Stimulated activated CD4-positive, alpha-beta T cell treated with anti-CD3 and anti-CD28 coated beads, Interleukin-15, amount 100 ng/mL, for 1 hour (primary cell): ENCODE measurements at places on chromosomes 5 and 9.

GRCh38 chr9:28747351-28747985 is 1174.2 kb upstream of the C9orf72 start:
- no peak for DNase-seq

GRCh38 chr9:128034821-128035652 is 32.1 kb downstream of the NAIF1 start:
- no peak for DNase-seq

DNA sequence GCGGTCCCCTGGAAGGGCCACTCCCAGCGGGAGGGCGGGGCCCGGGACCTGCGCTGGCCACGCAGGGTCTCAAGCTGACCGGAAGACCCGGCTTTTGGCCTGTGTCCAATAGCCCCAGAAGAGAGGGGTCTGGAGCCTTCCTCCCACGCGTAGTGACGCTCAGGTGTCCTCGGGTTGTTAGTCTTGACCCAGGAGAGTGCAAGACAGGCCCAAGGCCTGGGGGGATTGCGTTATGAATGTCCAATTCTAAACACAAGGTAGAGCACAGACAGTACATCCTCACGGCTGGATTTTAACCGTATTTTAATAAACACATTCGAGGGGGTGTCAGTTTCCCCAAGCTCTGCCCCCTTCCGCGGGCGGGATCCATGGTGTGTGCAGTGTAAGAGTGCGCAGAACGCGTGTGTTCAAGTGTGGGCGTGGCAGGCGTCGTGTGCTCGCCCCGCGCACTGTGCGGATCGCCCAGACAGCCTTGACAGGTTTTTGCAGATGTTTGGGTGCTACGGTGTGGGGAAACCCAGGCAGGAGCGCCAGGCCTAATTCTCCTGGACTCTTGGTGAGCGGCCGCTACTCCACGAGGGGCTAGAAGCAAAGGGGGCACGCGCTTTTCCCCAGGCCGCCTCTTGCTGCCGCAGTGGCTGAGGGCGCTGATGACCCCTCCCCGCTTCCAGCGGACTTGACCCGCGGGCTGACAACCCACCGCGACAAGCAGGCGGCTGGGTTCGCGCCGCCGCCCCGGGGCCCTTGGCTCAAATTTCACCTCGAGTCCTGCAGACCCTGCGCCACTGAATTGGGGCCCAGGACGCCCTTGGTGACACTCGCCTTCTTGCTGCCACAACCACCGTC is 6.1 kb upstream of the DMRT3 start:
- DNase-seq: no peak

GRCh38 chr5:92939428-92939827 is 641.6 kb downstream of the NR2F1-AS1 start:
- no peak for DNase-seq

- no peak for DNase-seq
These were observed 56.5 kb upstream of the NOTCH1 start for GRCh38 chr9:136602193-136602885.

DNA sequence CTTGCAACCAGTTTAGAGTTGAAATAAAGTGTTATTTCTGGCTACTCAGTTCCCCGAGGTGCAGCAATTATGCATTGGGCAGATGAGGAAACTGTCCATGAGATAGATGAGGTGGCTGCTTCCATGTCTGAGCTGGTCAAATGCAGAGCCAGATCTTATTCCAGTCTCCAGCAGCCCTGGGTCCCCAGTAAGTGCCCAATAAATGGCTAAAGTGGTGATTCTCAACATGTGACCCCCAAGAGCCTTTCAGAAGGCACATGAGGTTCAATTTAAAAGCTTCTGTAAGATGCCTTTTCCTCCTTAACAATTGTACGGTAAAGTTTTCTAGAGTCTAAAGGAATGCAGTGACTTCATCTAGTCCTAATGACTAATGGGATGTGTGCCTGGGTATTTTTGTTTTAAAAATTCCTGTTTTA is 17.5 kb downstream of the ATOX1 start:
- no peak for DNase-seq

- no peak for DNase-seq
These were observed 41.1 kb downstream of the LIX1 start for GRCh38 chr5:97101189-97101910.

GRCh38 chr5:54804086-54804485 is 181.3 kb downstream of the ESM1 start:
- DNase-seq: no peak

- DNase-seq: peak; percentile 53
These were observed 31.7 kb upstream of the PRXL2C start for GRCh38 chr9:96686638-96687335.

DNA sequence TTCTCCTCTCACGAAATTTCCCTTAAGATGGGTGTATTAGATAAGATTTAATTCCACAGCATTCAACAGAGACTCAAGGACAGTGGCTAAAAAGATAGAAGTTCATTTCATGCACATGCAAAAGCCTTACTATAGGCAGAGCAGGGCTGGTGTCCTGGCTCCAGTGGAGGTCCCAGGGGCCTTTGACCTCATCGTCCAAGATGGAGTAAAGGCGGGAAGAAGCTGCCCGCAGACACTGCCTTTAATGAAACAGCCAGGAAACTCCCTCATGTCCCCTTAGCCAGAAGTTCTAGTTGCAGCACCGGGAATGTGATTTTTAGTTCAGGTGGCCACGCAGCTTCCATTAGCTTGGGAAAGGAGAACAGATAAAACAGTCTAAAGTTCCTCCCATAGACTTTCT is 190.3 kb downstream of the TLE4 start:
- DNase-seq: no peak

DNA sequence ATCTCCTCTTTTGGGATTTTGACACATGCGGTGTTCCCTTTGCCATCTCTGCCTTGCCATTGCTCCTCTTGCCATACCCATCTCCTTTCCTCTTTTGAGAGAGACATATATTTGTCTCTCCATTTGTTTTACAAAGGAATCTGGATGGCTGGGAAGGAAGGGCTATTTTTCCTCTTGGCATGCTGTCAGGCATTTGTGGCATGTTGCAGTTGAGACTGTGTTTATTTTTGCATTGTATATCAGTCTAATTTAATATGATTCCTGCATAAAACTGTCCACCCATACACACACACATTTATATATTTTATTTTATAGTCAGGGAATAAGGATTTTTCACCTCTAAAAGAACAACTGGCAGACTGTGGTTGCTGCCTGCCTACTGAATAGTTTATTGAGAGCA is 1105.8 kb upstream of the SEMA6A start:
- no peak for DNase-seq
